Ascending aorta (tissue), 2 donors: ENCODE measurements at places on chromosomes 5 and 9.

GRCh38 chr9:36036253-36036779 lies 397 bp upstream of the RECK start:
- no peak for DNase-seq

DNA sequence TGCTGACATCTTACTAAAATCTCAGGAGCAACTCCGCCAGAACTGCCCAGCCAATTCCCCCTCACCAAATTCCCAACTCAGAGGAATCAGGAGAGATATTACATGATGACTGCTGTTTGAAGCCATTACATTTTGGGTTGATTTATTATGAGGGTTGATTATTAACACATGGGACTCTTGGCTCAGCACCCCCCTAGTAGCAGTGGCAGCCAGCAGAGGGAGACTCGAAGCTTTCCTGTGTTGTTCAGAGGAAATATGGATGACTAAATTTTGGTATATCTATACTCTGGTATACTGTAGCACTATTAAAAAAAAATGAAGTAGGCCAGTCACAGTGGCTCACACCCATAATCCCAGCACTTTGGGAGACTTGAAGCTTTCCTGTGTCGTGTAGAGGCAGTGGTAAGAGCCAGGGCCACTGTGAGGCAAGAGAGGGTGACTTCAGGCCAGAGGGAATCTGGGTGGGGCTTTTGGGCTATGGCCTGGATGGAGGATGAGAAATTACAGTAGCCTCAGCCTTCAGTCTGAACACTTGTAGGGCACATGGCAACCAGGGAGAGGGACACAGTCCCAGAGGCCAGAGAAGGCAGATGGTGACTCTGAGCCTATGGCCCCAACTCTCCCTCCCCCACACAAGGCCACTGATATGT lies 111.4 kb downstream of the LHX2 start:
- no peak for DNase-seq

DNA sequence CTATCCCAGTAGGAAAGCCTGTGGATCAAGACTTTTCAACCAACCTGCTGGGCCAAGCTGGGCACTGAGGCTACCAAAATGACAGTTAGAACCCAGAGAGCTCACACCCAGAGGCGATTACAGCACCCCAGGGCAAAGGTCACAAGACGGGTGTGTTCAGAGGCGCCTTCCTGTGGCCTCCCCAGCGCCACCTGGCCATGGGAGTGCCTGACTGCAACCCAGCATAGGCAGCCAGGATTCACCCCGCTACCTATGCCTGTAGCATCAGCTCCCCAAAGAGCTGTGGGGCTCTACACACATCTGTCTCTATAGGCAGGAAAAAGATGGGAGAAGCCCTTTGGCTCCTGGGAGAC lies 33.5 kb downstream of the PDGFRB start:
- peak; percentile 63 for DNase-seq

GRCh38 chr5:160260006-160260775 lies 30.9 kb downstream of the FABP6 start:
- no peak for DNase-seq

DNA sequence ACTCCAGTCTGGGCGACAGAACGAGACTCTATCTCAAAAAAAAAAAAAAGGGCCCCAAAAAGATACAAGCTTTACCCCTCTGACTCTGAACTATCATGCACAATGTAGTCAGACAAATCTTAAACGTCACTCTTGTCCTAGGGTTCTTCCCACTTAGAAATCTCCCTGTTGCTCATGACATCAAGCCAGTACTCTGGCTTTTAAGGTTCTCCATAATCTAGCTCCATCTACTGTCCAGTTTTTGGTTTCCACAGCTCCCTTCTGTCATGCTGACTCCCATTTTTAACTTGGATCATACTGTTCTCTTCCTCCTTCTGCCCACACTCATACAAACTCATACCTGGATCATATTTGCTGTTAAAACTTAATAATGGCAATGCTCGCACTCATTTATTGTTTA lies 156.7 kb upstream of the TLX3 start:
- DNase-seq: no peak

DNA sequence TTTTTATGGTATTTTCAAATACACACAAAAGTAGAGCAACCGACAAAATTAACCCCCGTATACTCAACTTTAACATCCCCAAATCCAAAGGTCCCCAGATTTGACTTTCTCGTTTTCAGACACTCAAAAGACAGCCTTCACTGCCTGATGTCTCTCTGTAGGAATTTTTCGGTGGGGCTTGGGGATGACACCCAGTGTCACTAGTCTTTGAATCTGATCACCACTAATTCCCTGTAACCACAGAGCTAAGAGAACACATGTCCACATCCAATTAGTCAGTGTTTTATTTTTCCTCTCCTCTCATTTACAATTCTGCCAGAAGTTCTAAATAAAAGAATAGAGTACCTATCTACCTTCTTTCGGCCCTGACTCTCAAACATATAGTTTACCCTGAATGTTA lies 324.6 kb downstream of the ARL15 start:
- no peak for DNase-seq

DNA sequence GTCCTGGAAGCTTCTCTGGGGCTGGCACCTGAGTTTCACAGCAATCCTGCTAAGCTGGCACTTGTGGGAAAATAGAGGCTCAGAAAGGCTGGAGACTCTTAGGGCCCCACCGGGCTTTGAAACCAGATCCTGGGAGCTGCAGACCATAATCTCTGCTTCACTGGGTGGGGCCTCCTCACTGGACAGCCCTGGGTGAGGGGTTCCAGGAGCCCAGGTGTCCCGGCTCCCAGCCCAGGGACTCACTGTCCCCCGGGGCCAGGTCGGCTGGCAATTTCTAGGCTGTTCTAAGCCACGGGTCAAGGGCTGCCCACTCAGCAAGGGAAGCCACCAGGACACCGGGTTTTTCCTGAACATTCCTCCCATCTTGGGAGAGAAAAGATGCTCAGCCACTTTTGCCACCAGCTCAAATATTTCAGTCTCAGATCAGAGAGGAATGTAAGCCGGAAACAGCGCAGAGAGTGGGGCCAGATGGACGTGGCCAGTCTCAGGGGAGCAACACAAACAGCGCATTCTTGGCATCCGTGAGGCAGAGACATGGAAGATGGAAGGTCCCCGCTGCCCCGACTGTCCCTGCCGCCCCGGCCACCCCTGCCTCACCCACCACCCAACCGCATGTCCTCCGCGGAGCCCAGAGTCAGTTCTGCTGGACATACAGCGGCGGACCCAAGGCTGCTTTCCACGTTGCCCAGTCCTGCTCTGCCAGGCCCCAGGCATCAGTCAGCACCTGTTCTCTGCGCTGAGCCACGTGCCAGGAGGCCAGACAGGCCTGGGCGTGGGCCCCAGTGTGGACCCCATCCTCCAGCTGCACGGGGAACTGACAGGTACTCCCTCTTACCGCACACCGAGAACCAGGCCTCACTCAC lies 72.6 kb downstream of the VAV2 start:
- DNase-seq: no peak

GRCh38 chr9:113205861-113206260 lies 15.2 kb downstream of the FKBP15 start:
- no peak for DNase-seq

DNA sequence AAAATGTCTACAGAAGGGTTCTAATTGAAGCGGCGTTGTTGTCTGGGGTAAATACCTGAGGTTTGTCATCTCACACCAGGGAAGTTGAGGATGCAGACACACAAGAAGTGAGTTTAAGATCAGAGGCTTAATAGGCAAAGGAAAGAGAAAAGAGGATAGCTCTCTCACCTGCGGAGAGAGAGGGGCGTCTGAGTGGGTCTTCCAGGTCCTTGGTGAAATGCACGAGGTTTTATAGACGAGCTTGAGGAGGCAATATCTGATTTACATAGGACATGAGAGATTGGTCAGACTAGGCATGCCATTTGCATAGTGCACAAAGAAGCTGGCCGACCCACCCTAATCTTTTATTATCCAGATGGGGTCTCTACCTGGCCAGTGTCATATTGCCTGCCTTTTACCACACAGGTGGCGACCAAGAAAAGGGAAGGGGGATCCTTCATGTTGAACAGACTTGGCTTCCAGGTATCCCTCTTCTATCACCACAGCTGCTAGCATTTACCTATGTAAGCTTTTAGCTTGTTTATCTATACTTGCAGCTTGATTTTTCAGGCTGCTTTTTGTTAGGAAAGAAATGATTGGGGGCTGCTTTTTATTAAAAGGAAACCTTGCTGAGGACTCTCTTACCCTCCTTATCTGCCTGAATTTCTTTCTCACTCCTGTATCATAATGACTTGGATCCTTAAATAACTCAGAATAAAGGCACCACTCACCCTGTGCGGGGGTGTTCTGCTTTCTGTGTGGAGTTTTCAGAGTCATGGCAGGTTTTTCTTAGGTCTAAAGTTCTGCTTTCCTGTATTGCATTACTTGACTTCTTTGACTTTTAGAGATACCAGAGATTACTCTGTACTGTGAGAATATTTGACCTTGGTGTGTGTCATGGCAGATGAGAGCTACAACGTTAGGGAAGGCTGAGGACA lies 9.4 kb upstream of the GLT6D1 start:
- DNase-seq: no peak

DNA sequence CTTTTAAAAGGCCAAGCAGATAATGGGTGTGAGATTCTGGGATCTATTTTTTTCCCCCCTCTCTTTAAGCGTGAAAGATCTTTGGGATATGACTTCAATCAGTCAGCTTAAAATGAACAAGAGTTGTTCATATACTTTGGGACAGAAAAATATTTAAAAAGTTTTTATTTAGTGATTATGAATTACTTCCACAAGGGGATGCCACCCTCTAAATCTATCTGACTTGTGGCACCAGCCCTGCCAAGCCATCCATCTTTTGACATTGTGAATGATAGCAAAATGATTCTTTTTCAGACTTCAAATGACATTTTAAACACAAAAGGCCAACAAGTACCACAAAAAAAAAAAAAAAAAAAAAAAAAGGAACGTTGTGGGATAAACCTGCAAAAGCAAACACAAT lies 111.0 kb upstream of the HMHB1 start:
- no peak for DNase-seq

DNA sequence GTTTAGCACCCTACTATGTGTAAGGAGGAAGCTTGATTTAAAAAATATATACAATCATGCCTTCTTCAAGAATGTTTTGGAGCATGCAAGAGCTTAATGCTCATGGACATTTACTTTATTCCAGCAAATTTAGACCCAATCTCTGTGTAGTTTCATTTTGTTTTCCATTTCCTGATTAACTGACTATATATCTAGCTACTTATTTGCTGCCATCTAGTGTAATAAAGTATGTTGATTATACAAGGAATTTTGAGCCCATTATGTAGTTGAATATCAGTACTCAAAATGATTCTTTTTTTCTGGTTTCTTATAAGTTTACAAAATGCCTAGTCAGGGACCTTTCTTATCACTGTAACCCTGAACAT lies 100.0 kb upstream of the CCDC152 start:
- DNase-seq: no peak

- DNase-seq: no peak
These were observed 216.9 kb downstream of the DEPDC1B start for GRCh38 chr5:60483050-60483449.

- DNase-seq: no peak
These were observed 302.4 kb downstream of the MAT2B start for GRCh38 chr5:163807781-163808180.

DNA sequence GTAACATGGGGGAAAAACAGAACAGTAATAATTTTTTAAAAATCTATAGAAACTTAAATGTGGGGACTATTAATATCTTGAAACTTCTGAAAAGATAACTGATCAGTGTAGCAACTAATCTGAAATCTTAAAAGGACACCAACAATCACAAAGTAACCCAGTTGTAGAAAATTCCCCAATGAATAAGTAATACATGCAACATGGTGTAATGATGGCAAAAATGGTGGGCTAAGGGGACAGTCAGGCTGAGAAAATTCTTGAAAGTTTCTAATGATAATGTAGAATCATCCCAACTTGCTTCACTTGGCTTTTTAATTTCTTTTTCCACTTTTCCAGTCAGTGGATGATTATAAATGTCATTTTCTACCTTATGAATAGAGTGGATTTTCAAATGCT lies 5.4 kb downstream of the NFIL3 start:
- DNase-seq: no peak

DNA sequence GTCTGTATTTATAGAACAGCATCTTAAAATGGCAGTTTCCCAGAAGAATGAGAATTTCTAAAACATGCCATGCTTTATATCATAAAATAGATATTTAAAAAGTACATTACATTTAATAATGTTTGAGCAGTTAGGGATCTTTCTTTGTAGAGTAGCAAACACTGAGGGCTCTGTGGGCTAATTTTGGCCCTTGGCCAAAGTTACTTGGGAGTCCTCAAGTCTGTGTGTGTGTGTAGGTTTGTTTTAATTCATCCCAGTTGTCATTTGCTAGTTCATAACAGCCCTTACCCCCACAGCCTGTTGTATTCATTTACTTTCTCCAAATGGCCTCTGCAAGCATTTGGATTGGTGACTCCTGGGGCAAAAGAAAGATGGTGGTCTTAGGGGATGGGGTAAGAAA lies 576.4 kb upstream of the SGCD start:
- no peak for DNase-seq

DNA sequence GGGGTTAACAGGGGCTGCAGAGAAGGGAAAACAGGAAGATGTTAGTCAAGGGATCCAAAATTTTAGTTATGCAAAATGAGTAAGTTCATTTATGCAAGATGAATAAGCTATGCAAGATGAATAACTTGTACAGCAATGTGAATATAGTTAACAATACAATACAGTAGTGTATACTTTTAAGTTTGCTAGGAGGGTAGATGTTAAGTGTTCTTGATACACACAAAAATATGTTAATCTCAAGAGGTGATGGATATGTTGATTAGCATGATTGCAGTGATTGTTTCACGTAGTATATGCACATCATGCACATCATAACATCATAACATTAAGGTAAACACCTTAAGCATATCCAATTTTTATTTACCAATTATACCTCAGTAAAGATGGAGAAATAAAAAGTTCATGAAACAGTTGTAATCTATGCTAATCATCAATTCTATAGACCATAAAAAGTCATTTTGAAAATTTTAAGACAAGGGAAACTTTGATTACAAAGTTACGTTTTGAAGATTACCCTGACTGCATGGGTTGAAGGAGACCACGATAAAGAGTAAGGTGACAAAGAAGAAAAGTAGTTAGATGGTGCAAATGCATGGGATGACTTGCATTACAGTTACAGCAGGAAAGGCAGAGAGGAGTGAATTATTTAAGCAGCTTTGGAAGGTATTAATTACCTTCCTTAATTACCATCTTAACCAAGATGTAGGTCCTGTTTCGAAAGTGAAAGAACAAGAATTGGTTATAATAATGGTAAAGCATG lies 31.4 kb downstream of the FAM174A start:
- DNase-seq: no peak

DNA sequence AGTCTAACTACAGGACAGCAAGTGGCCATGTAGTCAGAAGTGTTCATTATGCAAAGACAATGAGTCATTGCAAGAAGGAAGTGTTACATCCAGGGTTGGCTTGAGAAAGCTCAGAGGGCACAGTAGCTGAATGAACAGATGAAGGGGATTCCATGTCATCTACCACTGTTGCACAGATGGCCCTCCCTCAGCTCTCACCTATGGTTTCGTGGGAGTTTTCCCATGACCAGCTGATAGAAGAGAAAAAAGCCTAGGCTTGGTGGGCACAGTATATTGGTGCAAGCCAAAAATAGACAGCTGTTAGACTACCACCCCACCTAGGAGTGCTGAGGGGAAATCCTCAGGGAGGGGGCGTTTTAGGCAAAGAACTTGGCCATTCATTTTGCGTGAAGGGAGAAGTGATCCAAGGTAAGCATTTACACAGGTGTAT lies 217.0 kb downstream of the DMRT2 start:
- DNase-seq: no peak

- no peak for DNase-seq
These were observed 2.7 kb downstream of the TNC start for GRCh38 chr9:115115117-115115880.

- DNase-seq: no peak
These were observed 61.1 kb downstream of the TMOD1 start for GRCh38 chr9:97562542-97562941.

GRCh38 chr9:120688758-120689157 lies 25.5 kb downstream of the MEGF9 start:
- no peak for DNase-seq
